Inflammatory macrophage treated with lipopolysaccharide for 4 hours (primary cell): ENCODE measurements at places on chromosomes 3 and 15.

DNA sequence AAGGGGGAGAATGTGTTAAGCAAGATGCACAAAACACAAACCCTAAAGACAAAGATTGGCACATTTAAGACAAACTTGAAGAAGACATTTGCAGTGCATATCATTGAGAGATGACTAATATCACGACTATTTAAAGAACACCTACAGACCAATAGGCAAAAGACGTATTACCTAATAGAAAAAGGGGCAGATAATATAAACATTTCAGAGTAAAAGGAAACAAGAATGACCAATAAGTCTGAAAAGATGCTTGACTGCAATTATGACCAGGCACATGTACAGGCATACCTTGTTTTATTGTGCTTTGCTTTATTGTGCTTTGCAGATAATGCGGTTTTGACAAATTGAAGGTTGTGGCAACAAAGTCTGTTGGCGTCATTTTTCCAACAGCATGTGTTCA, 4.9 kb downstream of the HACD3 start:
- DNase-seq, result no peak

- DNase-seq, result no peak
Measured at GRCh38 chr15:63857461-63857856, 23.7 kb upstream of the HERC1 start.

GRCh38 chr3:192220915-192221314, 506.4 kb downstream of the FGF12 start:
- no peak for DNase-seq

DNA sequence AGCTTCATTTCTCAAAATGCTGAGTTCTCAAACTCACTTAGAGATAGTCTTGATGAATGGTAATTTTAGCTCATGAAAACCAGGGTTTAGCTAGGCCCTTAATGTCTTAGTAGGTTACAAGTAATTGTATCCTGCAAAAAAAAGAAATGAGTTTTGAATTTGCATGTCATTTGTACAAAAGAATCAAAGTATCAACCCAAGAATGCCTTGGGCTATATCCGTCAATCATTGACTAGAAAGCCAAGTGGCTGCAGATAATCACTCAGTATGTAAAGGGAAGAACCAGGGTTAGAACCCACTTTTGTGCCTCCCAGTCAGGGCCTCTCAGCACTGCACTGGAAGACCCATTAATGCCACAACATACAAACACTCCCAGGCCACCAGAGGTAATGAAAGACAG, 427.6 kb upstream of the MDFIC2 start:
- DNase-seq, result no peak
